ENCODE measurements at places on chromosomes 7 and 10.

GRCh38 chr10:91422915-91423314, 12.8 kb downstream of the HECTD2 start:
- no peak for DNase-seq

DNA sequence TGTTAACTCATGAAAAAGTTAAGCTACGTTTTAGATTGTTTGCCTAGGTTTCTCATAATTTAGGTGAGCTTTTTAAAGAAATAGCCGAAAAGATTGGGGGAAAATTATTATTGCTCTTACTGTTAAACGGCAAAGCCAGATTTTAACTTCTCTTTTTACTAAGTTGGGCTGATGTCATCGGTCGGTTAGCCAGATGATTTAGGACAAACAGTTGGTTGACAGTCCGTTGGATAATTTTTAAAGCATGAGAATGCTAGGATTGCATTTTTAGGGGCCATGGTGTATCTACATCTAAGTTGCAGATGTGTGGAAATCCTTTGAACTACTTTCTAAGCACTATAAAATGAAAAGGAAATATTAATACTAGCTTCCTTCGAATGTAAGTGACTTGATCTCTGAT, 280.9 kb upstream of the AKR1E2 start:
- no peak for DNase-seq

GRCh38 chr10:109820620-109821405, 102.5 kb downstream of the XPNPEP1 start:
- no peak for DNase-seq

GRCh38 chr7:44073664-44074348, 8.4 kb upstream of the PGAM2 start:
- peak; percentile 52 for DNase-seq

- no peak for DNase-seq
Measured at GRCh38 chr7:28202222-28202621, 21.6 kb upstream of the JAZF1 start.

GRCh38 chr7:121504482-121504881, 108.4 kb upstream of the FAM3C start:
- DNase-seq = no peak

DNA sequence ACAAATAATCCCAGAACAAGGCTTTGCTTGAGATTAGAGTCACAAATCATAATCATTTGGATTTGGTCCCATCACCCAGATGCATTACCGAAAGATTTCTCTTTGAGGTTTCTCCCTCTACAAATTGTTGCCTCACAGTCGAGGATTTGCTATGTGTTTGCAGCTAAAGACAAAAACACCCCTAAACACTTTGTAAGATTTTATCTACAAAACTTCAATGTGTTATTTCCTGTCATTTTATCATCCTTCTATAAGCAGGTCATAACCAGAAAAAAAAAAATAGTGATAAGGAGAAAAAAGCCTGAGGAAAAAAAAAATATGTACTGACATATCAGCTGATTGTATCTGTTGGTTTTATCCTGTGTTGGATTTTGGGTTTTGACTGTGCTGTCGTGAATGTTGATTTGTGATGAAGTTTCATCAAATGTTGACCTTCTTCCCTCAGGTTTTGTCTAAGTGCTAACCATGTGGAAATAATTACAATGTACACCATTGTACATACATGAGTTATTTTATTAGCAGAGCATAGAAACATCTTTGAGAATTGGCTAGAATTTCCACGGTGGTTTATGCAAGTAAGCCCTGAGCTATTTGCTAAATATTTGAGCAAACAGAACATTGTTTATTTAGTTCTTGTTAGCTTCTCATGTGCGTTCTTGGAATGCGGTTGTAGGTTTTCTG, 274.4 kb downstream of the NEBL start:
- no peak for DNase-seq

GRCh38 chr7:99499721-99500636, at the start of gene ZNF394:
TSS of gene ZNF394 (minus strand) at chr7:99500281. CDS start at chr7:99500093, 188 bp downstream.
- DNase-seq = peak; percentile 87

DNA sequence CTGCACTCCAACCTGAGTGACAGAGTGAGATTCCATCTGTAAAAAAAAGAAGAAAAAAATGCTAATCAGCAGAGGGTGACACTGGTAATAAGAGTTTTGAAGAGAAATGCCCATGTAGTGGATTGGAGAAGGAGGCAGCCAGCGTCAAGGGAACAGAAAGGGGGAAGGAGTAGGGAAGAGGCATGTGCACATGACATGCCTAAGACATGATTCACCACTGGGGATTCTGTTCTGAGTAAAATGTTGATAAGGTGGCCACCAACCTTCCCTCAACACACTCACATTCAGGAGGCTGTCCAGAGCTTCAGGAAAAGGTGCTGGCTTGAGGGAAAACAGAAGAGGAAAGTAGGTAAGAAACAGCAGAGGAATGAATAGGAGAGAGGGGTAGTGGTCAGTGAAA, 39.9 kb downstream of the AKR1D1 start:
- no peak for DNase-seq

- no peak for DNase-seq
Measured at GRCh38 chr10:95818668-95819067, 62.7 kb downstream of the ENTPD1 start.

DNA sequence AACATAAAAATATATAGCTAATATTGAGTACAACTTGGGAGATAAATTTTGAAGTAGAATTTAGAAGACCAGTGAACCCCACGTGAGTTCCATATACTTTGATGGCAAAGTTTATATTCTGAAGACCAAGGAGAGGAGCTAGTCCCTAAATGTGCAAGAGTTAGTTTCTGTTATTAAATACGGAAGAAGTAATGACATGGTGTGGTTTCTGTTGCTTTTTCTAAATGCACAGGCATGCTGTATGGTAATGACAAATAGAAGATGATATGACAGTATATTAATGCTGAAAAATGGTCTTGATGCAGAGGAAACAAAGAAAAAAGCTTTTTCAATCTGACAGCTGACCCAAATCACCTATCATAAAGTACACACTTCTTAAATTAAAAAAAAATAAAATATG, 101.8 kb downstream of the ST8SIA6 start:
- DNase-seq = no peak

DNA sequence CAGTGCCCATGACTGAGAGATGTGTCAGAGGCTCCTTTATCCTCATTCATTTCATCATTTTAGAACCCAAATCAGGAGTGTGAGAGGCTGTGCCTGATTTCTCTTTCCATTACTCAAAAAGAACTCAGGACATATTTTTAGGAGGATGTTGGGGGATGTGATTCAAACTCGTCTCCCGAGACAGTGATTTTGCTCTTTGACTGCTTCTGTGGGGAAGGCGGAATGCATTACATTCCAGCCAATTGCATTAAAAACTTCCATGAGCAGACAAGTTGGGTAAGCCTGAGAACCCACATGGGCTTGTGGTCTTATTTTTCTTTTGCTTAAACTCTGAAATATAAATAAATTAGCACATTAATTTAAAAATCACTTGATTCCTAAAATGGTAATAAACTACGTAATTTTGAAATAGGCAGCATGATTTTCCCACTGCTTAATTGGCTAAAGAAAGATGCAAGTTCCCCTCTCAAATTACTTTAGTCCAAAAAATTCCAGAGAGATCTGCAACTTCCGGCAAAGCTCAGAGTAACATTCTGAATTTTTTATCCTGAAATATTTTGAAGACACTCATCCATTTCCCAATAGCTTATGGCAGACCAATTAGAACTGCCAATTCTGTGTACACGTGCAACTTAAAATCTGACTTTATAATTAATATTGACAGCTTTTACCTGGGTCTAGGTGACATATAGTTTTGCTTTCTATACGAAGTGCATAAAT, 185.6 kb downstream of the C7orf25 start:
- no peak for DNase-seq

DNA sequence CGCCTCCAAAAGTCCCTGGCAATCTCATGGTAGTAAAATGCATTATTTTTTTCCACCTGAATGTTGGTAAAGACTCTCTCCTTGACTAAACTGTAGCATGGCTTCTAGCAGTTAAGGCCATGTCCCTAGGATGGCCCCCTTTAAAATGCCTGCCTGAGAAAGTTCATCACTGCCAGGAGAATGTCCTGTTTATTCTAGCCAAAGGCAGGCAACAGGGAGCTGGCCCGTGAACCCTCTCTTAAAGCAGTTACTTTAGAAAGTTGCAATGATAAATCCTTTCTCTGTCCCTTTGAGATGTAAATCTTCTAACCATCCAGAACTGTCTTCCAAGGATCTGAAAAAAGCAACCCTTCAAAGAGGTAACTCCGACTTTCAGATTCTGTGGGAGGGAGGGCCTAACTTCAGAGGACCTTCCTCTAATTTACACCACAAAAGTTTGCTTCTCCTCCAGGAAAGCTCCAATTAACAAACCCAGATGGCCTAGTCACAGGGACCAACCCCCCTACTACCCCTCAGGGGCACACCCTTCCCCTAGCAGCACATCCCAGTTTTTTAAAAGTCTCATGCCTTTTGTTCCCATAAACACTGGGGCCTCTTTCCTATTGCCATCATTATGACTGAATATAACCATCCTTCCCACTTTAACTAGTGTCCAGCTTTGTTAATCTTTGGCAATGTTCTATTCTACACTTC, 5.5 kb downstream of the DNTT start:
- DNase-seq = no peak

GRCh38 chr7:109967406-109967805, 1123.5 kb upstream of the LRRN3 start:
- DNase-seq = no peak

DNA sequence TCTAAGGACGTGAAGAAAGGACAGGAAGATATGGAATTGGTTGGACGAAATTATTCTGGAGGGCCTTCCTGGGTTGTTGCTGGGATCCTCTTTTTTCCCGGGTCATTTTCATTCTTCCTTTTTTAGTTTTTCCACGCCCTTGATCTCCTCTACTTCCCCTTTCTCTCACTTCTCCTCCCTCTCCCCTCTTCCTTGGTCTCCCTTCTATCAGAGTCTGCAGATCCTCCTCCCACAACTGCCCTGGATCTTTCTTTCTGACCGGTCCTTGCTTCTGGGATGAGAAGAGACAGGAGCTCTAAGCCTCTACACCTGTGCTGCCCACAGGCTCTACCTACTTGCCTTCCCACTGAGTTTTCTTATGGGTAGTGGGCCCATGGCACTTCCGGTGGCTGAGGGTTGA, 103.7 kb upstream of the RELN start:
- no peak for DNase-seq

DNA sequence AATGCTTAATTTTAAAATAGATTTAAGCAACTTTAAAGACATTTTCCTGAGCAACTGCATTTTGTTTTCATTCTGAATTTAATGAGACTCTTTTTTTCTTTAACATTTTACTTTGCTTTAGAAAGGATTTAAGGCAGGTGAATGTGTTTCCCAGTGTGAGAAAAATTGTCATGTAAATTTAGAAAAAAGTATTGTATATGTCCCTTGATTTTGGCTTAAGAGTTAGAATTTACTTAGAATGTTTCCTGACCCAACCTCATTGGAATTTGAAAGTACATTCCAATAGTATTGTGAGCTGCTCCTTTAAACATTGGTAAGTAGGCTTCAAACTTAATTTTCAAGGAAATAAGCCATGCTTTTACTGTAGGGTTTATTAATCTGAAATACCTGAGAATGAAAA, 110.2 kb downstream of the PTEN start:
- no peak for DNase-seq

DNA sequence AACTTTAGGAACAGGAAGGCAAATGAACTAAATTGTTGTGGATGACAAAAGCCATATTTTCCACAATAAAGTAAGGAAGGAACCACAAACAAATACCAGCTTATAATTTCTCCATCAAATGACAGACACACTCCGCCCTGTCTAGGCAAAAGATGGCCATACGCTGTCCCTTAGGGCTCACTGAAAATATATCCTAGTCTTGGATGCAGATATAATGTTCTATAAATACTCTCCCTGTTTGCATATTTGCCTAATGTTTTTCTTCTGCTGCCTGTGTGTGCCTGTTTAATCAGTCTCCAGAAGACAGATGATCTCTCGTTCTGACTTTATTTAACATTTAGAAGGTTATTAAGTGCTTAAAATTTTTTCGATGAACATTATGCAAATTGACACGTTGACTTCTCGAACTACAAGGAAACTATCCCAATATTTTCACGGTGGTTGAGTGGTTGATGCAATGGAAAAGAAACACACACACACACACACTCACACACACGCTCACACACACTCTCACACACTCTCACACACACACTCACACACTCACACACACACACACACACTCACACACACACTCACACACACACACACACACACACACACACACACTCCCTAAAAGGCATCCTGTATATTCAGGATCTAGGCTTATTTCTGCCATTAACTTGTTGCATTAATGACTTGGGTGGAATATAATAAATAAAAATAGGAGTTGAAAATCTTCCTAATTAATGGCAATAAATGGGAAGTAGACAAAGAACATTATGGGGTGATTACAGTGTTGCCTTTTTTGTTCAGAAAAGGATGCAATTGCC, 297.1 kb downstream of the PRPF18 start:
- no peak for DNase-seq

- no peak for DNase-seq
Measured at GRCh38 chr10:11982253-11982652, 60.4 kb downstream of the UPF2 start.

- no peak for DNase-seq
Measured at GRCh38 chr7:25669961-25670841, 441.9 kb upstream of the NPVF start.

GRCh38 chr7:81676105-81676811, 93.6 kb downstream of the HGF start:
- DNase-seq = no peak

DNA sequence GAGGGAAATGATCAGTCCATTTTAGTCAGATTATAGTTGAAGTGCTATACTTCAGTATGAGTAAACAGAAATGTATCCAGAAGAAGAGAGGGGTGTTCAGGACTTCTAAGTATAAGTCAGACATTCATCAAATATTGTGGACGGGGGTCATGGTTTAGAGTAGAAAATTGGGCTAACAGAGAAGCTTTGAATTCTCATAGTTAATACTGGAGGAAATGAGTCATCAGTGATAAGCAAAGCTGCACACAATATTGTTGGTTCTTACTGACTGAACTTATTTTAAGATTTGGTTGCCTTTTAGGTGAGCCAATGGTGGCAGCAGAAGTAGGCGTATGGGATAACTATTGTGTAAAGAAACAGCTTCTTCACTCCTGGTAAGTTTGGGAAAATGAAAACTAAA, 1.7 kb upstream of the SUMF2 start:
- DNase-seq = no peak

- no peak for DNase-seq
Measured at GRCh38 chr10:50503661-50504320, 120.0 kb downstream of the SGMS1 start.

- DNase-seq = no peak
Measured at GRCh38 chr10:107371801-107372200, 207.3 kb upstream of the SORCS1 start.

GRCh38 chr10:14173391-14173705, 157.4 kb downstream of the FRMD4A start:
- no peak for DNase-seq

GRCh38 chr7:155725006-155725355, 80.5 kb downstream of the RBM33 start:
- DNase-seq = no peak

GRCh38 chr10:58764087-58764747, 251.5 kb downstream of the BICC1 start:
- DNase-seq = no peak

GRCh38 chr10:121310151-121310711, 288.0 kb downstream of the FGFR2 start:
- no peak for DNase-seq
